ENCODE measurements at places on chromosomes 6 and 20.

DNA sequence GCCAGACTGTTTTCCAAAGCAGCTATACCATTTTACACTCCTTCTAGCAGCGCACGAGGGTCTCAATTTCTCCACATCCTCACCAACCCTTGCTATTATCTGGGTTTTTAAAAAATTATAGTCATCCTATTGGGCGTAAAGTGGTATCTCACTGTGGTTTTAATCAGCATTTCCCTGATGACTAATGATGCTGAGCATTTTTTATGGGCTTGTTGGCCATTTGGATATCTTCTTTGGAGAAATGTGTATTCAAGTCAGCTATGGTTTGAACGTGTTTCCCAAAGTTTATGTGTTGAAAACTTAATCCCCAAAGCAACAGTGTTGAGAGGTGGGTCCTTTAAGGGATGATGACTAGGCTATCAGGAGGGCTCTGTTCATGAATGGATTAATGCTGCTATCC lies 6.7 kb downstream of the MCUR1 start:
- no peak for DNase-seq

- no peak for DNase-seq
Measured at GRCh38 chr6:154371281-154371680, 14.7 kb upstream of the IPCEF1 start.

- peak; percentile 36 for DNase-seq
Measured at GRCh38 chr20:15336011-15336410, 998.6 kb upstream of the FLRT3 start.

GRCh38 chr6:53659458-53659857 lies 6.1 kb downstream of the KLHL31 start:
- DNase-seq: no peak

DNA sequence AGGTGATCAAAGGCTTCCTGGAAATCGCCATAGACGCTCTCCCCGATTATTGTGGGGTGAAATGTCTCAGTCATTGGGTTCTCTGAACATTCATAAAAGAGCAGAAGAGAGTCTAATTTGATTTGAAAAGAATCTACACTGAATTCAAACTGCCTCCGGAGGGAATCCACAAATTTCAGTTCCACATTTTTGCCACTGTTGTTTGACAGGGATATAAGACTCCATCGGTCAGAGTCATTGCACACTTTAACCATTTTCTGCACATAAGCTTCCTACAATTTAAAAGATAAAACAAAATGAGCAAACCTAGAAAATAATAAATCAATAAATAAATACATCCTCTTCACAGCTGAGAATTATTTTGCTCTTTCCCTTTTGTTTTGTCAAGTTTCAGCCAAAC lies 2.3 kb downstream of the TENT5A start:
- DNase-seq: no peak

DNA sequence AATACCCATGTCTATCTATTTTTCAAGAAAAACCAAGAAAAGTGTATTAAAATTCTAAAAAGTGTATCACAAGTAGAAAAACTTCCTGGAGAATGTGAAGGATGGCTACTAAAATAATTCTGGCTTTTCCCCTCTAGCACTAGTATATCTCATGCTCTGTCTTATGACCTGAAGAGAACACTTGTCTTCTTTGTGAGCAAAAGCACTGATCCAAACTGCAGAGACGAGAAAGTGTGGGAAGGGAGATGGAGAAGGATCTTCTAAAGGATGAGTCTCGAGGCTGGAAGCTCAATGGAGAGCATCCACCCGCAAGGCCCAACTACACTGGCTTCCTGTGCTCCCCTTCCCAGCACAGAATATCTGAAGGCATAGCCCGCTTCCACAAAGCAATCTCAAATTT lies 23.5 kb downstream of the STX7 start:
- DNase-seq: no peak

GRCh38 chr6:15877231-15877630 lies 214.4 kb upstream of the DTNBP1 start:
- DNase-seq: no peak

DNA sequence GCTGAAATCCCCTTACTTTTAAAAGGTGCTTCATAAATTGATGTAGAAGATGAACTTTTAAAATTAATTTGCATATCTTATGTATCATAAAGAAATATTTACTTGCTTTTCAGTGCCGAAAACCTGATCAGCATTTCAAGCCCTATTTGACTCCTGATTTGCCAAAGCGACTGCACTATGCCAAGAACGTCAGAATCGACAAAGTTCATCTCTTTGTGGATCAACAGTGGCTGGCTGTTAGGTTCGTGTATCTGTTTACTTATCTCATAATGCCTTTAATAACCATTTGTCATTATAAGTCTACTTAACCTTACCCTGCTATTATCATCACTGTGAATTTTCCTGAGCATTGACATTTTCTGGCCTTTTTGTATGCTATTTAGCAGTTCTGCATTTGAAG lies 7.8 kb downstream of the OR2A4 start:
- peak; percentile 10 for DNase-seq

GRCh38 chr6:21827425-21828202 lies 234.1 kb downstream of the SOX4 start:
- no peak for DNase-seq

DNA sequence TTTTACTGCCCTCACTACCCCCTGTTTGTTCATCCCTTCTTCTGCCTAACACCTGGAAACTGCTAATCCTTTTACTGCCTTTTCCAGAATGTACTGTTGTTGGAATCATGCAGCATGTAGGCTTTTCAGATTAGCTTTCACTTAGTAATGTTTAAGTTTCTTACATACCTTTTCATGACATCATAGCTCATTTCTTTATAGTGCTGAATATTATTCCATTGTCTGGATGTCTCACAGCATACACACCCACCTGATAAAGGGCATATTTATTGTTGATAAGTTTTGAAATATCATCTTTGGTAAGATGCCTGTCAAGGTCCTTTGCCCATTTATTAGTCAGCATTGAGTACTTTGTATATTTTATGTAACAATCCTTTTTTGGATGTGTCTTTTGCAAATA lies 588.2 kb upstream of the NRSN1 start:
- DNase-seq: no peak

DNA sequence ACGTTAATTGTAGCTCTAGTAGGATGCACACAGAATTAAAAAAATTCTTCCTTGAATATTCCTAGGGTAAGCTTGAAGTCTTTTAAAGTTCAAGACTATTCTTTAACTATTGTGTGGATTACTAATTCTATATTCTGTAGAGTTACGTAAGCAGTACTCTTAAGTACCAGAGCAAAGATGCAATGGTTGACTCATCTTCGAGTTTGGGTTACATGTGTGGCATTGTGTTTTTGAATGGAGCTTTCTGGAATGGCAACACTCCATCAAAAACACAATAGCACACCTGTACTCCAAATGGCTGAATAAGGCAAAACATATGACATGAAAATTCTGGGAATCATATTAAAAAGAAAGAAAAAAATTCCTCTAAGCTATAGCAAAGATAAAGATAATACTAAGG lies 33.5 kb upstream of the CEP162 start:
- no peak for DNase-seq

DNA sequence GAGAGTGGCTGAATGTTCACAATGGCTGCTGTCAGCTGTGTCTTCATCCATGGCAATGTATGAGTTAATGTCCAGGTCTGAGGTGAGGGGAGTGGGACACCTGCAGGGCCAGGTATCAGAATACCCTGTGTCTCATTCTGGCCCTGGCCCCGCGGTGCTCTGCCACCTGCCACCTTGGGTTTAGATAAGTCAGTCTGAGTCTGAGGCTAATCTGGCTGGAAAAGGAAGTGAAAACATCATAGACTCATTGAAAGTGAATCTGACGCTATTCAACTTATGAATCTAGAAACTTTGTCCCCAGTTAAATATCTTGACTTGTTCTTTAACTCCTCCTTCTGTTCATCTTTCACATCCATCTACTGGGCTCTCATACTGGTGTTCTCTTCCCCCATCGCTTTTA lies 267.1 kb upstream of the JAG1 start:
- no peak for DNase-seq

DNA sequence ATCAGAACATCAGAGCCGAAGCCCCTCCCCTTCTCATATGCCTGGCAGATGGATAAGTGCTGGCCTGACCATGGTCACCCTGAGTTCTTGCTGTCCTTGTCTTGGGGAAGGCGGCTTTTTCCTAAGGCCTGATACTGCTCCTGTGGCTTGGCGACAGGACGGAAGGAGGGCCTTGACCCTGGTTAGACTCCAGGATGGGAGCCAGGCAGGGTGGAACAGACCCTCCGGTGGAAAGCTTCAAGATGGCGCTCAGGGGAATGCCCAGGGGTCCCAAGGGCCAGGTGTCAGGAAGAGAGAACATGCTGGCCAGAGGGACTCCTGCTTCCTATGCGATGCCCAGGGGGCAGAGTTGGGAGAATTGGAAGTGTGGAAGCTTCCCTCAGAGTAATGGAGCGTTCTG lies 29.6 kb downstream of the ADA start:
- no peak for DNase-seq

GRCh38 chr6:132400883-132401617 lies at the start of gene MOXD1:
TSS of gene MOXD1 (minus strand) at chr6:132401475. CDS start at chr6:132401426, 49 bp downstream.
- peak; percentile 64 for DNase-seq

Data from mesendoderm (in vitro differentiated cells).